NCI-H2081 (cell line): ENCODE measurements at places on chromosomes 1 and 21.

GRCh38 chr1:228008391-228009115 lies 1.8 kb downstream of the WNT3A start:
- DNase-seq, result no peak

- DNase-seq, result no peak
Measured at GRCh38 chr21:22871692-22872091, 1873.5 kb downstream of the NCAM2 start.

DNA sequence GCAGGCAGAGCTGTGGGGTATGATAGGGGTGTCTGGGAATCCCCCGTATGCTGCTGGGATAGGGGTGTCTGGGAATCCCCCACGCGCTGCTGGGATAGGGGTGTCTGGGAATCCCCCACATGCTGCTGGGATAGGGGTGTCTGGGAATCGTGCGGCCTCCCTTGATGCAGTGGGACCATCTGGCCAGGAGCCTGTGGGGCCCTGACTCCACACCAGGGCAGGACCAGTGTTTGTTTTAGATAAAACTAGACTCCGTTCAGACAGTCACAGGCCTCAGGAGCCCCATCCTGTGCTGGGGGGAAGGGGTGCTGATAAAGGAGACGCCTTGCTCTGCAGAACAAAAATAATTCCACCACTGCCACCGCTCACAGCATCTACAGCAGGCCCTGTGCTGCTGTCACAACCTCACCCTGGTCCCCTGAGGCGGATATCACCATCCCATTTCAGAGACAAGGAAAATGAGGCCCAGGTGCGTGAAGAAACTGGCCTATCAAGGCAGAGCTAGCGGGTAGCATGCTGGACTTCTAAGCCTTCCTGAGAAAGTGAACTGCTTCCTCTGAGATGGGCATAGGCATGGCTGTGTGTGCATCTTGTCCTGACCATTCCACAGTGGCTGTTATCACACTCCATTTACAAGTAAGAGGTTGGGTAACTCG lies 24.0 kb downstream of the ECE1 start:
- no peak for DNase-seq

GRCh38 chr1:6600410-6601048 lies 2.1 kb downstream of the KLHL21 start:
- DNase-seq, result no peak

- no peak for DNase-seq
Measured at GRCh38 chr1:66283622-66284041, 250.3 kb upstream of the SGIP1 start.

DNA sequence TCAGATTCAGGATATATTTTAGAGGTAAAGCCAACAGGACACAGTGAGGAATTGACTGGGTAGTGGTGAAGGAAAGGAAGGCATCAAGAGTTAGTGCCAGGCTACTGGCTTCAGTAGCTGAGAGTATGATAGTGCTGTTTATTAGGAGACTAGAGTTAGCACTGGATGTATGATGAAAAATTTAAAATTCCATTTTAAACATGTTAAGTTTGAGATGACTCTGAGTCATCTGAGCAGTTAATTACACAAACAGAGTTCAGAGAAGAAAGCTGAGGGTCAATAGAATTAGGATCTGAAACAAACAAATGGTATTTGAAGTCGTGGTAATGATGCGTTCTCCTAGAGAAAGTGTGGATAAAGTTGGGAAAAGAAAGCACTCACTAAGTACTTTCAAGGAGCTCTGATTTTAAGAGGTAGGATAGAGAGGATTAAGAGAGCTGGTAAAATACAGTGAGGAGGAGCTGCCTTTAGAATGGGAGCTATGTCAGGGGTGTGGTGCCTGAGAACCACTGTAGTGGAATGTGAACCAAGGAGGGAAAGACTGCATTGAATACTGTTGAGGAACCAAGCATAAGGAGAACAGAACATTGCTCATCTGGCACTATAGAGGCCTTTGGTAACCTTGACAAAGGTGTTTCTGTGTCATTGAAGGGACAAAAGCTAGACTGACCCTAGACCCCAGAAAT lies 21.7 kb upstream of the SHCBP1L start:
- DNase-seq, result no peak

- DNase-seq, result no peak
Measured at GRCh38 chr1:216020743-216021345, 402.4 kb downstream of the USH2A start.

DNA sequence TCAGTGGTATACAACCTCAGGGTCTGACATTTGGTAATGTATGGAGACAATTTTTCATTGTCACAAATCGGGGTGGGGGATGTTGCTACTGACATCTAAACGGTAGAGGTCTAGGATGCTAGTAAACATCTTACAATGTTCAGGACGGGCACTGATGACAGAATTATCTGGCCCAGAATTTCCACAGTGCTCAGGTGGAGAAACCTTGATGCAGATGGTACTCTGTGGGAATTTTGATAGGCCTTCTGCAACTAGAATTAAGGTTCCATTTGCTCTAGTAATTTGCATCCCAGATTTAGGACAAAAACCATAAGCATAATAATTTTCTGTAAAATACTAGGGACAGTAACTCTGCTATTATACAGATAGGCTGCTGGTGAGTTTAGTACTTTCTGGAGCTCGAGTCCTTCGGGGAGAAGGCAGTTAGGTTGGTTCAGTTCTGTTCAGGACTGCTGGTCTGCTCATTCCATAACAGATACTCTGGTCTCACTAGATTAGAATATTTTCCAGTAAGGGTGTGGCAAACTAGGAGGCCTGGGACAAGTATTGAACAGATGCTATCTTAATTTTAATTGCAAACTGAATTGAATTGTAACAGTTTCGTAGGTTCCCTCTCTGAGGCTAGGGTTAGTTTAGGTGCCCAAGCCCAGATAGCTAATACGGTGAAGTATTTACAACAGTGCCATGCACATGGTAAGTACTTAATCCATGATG lies 11.4 kb downstream of the METTL13 start:
- no peak for DNase-seq

DNA sequence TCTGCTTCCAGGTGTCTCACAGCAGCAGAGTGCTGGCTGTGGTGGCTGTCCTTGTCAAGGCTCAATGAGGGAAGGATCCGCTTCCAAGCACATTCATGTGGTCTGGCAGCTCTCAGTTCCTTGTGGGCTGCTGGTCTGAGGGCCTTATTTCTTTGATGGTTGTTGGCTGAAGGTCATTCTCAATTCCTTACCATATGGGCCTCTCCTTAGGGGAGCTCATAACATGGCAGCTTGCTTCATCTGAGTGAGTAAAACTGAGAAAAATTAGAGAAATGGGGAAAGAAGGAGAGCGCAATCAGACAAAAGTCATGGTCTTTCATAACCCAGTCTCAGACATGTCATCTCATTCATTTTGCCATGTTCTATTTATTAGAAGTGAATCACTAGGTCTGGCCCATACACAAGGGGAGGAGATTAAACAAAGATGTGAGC lies 81.7 kb upstream of the TSPAN2 start:
- no peak for DNase-seq

GRCh38 chr21:29025328-29025713 lies 853 bp downstream of the USP16 start:
- DNase-seq, result no peak

- no peak for DNase-seq
Measured at GRCh38 chr21:38170704-38171682, 85.8 kb upstream of the KCNJ15 start.

- no peak for DNase-seq
Measured at GRCh38 chr1:155481741-155482241, 80.8 kb downstream of the ASH1L start.

DNA sequence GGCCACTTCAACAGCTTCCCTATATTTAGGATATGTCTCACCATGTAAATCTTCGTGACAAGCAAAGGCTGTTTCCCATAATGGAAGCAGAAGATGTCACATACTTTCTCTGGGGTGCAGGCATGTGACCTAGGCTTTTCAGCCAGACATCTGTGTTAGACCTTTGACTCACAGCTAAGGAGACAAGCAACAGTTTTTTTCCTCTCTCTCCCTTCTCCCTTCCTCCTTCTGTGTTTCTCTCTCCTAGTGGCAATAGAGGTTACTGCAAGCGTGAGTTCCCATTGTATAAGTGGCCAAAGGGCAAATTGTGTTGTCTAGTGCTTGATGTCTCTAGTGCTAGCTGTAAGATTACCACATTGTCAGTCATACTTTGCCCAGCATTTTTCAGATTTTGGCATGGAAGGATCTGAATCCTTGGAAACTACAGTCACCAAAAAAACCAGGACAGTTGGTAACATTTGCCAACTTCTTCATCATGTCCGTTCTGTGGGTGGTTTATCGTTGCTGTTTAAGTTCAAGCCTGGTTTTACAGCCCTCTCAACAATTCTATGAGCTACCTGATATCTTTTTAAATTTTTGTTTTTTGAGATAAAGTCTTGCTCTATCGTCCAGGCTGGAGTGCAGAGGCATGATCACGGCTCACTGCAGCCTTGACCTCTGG lies 44.4 kb upstream of the RABGAP1L start:
- peak; percentile 5 for DNase-seq

GRCh38 chr1:201111156-201111555 lies 1.1 kb downstream of the CACNA1S start:
- DNase-seq, result no peak

DNA sequence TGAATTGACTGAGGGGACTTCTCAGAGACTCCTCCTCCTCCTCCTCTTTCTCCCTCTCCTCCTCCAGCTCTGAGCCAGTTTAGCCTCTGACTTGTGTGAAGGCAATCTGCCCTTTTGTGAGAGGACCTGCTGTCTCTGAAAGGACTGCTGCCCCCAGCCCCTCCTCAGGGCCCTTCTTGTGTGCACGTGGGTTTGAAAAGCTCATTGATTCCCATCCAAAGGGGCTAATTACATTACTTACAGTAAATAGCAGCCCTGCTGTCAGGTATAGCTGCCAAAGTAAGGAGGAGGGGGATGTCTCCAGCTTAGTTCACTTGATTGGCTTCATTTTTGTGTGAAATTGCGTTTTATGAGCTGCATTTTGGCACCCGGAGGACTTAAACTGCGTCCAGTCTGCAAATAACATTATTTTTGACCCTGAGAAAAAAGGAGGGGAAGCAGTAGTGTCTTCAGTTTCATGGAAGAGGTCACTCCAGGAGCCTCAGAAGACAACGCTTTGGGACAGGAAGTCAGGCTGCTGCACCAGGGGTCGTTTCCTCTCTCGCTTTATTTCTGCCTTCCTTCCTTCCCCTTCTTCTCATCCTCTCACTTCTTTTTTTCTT lies 1.8 kb upstream of the LHX9 start:
- DNase-seq, result peak; percentile 46

- DNase-seq, result no peak
Measured at GRCh38 chr1:15261155-15262002, 14.4 kb downstream of the FHAD1 start.

GRCh38 chr1:25343872-25344271 lies 5.7 kb downstream of the TMEM50A start:
- DNase-seq, result no peak

DNA sequence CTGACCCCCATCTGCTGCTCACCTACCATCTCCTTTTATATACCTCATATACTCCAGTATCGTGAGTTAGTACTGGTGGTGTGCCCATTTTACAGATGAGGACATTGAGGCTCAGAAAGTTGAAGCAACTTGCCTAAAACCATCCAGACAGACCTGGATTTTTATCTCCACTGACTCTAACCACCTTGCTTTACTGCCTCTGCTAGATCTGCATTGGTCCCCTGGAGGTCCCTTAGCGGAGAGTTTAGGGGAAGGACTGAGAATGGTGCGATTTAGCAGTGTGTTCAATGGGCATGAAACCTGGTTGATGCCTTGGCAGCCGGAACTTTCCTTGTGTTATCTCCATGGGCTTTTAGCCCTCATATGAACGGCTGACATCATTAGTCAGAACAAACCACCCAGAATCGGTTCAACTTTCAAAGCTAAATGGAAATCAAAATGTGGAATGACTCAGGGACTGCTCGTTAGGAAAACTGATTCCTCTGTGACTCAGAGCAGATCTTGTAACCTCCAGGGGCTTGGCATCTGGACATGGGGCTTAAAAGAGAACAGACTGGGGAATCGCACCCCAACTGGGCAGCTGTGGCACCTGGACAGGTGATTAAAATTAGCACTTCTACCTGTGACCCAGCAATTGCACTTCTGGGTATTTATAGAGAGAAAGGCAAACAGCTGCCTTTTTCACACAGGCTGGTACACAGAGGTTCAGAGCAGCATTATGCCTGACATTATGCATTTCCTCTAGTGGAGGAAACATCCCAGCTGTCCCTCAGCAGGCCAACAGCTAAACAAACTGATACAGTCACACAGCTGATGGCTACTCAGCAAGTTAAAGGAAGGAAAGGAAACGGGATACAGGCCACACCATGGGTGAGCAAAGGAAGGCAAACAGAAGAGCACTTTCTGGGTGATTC lies 25.3 kb downstream of the TMEM51 start:
- peak; percentile 89 for DNase-seq

DNA sequence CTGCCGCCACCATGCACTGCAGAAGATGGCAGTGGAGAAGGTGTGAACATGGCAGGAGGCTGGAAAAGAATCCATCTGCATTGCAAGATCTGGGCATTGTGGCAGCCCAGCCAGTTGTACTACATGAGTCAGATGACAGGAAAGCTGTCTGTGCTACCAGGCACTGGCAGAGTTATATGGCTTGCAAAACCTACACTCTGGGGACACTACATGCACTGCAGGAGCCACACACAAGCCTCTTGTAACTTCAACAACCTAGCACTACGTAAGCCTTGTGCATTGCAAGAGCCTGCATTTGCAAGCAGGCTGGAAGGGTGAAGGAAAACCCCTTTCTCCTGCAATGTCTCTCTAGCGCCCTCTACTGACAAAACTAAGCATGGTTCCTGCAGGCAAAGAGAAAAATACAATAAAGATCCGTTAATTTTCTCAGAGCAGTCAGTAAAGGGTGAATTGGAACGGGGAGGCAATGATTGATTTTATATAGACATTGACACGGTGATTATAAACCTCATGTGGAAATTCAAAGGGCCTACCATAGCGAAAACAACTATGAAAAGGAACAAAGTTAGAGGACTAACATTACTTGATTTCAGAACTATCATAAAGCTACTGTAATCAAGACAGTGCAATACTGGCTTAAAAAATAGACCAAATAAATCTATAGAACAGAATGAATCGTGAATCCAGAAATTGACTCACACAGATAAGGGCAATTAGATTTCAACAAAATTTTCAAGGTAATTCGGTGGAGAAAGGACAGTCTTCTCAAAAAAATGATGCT lies 26.2 kb upstream of the DYNLT5 start:
- DNase-seq, result peak; percentile 65

- DNase-seq, result no peak
Measured at GRCh38 chr1:208150833-208151458, 93.2 kb downstream of the PLXNA2 start.

DNA sequence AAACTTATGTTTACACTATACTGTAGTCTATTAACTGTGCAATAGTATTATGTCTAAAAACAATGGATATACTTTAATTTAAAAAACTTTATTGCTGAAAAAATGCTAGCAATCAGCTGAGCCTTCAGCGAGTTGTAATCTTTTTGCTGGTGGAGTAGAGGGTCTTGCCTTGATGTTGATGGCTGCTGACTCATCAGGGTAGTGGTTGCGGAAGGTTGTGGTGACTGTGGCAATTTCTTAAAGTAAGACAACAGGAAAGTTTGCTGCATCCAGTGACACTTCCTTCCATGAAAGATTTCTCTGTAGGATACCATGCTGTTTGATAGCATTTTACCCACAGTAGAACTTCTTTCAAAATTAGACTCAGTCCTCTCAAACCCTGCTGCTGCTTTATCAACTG lies 234.7 kb upstream of the CSF3R start:
- no peak for DNase-seq

GRCh38 chr1:54800899-54801759 lies at the start of gene TTC22:
TTC22 (minus strand) TSS chr1:54801323; CDS start chr1:54801163, 160 bp downstream.
- DNase-seq, result no peak

GRCh38 chr21:42809577-42810475 lies 69.5 kb downstream of the WDR4 start:
- DNase-seq, result no peak

GRCh38 chr1:162094271-162094670 lies 24.8 kb downstream of the NOS1AP start:
- no peak for DNase-seq
